ENCODE measurements at places on chromosomes 12 and 14.

DNA sequence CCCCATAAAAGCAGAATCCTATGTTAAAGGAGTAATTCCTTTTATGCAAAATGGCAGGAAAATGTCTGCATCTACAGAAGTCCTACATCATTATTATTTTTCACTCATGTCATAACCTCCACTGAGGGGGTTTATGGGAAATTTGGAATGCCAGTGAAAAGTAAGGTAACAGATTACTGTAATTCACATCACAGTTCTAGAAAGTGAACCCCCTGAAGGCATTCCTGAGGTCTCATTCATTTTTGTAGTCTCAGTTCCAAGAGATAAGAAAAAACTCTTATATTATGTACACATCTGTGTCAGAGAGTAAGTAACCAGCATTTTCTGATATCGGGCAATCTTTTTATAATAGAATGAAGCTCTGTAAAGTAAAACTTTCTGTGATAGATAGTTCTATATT lies 28.8 kb upstream of the BCAT1 start:
- no peak for DNase-seq

GRCh38 chr12:76685246-76685678 lies 78.7 kb upstream of the ZDHHC17 start:
- DNase-seq = no peak

GRCh38 chr12:123075646-123076171 lies 75.2 kb downstream of the PITPNM2 start:
- DNase-seq = peak; percentile 51

DNA sequence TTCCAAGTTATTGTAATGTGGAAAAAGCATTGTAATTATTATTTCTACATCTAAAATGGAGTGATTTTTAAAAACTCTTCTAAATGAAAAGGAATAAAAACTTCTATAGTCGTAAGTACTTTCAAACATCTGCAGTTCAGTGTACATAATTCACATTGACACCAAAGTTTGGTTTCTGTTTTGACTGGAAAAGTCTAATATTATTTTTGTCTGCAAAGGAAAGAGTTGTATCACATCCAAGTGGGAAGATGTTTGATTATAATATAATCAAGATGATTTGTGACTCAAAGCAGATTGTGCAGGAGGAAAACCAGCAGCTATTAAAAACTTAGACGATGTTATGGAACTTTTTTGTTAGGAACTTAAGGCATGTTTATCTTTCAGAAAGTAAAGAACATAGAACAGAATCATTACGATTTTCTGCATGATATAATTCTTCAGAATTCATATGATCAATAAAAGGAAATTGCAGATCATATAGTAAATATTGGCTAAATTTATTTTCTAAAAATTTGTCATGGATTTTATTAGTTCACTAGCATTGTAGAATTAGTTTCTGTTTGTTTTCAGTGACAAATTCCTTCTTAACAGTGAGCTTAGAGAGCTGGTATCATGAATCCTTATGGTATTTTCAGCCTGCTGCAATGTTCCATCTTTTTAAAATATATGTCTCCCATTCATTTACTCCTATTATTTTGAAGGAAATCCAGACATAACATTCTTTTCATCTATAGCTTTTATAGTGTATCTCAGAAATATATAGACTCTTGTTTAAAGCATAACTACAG lies 145.8 kb downstream of the MIPOL1 start:
- DNase-seq = no peak

- DNase-seq = peak; percentile 31
Observed at GRCh38 chr12:123076604-123077297, 74.1 kb downstream of the PITPNM2 start.

- DNase-seq = no peak
Observed at GRCh38 chr12:131087302-131087818, 133.7 kb downstream of the ADGRD1 start.

- no peak for DNase-seq
Observed at GRCh38 chr12:26125400-26126339, 833 bp upstream of the BHLHE41 start.

DNA sequence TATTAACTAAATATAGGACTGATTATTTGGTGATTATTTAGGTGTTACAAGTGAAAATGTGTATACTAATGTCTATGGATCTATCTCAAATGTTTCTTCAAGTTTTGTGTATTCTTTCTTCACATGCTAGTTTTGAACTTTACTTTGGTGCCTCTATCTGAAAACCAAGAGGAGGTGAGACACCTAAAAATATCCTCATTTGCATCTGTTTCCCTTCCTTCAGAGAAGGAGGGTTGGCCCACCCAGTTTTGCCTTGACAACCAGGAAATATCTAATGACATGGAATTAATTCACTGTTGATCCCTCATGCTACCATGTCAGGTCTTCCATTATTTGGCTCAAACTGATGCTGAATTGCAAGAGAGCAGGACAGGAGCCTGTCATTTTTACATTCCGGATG lies 500.4 kb downstream of the NELL2 start:
- no peak for DNase-seq

- DNase-seq = no peak
Observed at GRCh38 chr12:10607885-10608458, 5.4 kb downstream of the MAGOHB start.

GRCh38 chr12:129868575-129868974 lies 35.2 kb downstream of the TMEM132D start:
- no peak for DNase-seq

GRCh38 chr14:24921903-24922302 lies 128.0 kb downstream of the STXBP6 start:
- no peak for DNase-seq

- DNase-seq = no peak
Observed at GRCh38 chr14:86770186-86770585, 1222.8 kb downstream of the GALC start.

GRCh38 chr12:30794591-30795409 lies 40.0 kb upstream of the CAPRIN2 start:
- no peak for DNase-seq

- no peak for DNase-seq
Observed at GRCh38 chr14:55249423-55249822, 21.8 kb upstream of the FBXO34 start.

DNA sequence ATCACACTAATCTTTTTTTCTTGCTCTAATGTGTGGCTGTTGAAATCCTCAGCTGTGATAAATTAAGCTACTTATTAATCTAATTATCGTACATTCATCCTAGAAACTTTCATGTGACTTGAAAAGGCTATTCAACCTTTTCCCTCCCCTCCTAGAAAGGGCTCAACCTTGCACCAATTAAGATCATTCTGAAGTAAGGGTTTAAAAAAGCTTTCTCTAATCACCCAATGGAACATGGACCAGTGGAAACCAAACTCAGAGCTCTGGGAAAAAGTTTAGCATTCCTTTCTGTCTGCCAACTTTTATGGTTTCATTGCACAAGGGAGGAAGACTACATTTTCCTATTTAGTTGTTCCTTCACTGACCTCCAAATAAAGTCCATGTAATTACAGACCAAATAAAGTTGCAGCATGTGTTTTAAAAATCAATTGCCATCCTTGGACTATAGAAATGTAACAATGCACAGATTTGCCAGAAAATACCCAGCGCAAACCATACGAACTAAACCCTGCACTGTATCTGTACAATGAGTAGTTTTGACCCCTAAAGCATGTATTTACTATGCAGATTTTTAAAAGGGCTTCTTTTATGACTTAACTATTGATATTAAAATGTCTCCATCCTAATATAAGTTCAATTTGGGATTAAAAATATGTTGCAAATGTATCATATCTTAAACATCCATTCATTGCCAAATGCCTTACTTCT lies 142.6 kb upstream of the OTX2 start:
- no peak for DNase-seq

DNA sequence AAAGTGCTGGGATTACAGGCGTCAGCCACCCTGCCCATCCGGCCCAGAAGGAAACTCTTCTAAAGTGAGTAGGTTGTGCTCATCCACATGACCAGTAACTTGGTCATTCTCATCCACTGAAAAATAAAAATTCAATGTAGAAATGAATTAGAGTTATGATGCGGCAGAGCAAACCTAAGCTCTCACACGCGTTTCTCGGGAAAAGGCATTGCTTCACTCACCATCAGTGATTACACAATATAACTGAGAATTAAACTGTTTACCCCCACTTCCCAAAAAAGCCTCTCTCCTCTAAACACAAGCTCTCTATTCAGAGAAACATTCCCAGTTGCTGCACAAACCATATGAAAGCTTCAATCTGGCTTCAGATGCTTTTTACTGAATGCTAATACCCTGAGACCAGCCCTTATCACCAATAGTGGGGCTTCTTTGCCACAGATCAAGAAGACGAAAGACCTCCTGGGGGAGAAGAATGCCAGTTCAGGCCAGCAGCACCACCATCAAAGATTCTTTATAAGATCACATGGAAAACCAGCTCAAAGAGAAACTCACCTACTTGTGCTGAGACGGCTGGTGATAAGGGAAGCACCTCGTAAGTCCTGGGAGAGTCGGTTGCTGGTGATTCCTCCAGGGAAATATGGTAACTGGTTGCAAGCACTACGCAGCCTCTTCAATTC lies 121.5 kb upstream of the SFSWAP start:
- no peak for DNase-seq

DNA sequence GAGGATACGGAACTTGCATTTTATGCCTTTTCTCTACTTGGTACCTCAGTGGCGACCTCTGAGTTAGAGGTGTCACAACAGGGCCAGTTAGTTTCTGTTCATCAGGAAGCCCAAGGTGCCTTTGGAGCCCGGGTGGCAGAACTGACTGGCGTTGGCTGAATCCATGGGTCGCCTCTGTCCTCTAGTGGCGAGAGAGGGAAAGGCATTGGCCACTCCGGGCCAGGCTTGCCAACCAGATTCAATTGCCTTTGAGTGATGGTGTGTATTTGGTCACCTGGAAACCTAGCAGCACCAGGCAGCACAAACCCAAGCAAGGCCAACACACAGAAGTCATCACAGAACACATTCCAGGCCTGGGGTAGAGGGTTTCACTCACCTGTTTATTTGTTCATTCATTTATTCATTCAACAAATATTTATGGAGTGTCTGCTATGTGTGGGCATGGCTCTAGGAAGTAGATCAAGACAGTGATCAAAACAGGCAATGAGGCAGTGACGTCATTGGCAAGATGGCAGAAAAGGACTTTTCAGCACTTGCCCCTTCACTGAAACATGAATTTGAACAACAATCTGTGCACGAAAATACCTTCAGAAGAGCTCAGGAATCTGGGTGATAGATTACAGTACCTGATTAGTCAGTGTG lies 40.5 kb upstream of the KCNA5 start:
- DNase-seq = no peak

DNA sequence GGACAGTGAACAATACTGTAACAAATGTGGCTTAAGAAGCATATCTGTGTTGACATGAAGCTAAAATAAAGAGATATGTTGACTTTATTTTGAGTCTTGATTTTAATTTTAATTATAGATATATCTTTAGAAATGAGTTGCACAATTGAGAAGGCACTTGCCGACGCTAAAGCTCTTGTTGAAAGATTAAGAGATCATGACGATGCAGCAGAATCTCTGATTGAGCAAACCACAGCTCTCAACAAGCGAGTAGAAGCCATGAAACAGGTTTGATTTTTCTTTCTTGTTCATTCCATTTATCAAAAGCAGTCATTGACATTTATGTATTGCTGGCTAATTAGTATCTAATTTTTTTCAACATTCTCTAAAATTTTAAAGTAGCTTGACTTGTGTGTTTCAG lies 15.8 kb downstream of the FGFR1OP2 start:
- no peak for DNase-seq

DNA sequence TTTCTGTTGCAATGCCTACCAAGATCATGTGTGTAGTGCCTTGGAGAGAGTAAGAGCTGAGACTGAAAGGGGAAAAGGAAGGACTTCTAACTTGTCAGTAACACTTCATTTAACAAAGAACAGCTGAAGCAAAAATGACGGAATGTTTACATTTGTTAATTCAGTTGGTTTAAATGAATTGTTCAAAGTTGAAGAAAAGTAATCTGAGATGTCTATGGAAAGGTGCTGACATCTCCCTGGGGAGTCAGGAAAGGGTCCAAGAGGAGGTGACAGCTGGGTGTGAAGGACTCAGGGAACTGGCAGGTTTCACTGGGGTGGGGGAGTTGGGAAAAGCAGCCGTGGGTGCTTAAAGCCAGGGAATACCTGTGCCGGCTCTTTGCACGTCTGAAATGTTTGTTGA lies 7.9 kb downstream of the TMEM63C start:
- no peak for DNase-seq

GRCh38 chr14:101584055-101584859 lies 23.0 kb downstream of the DIO3 start:
- DNase-seq = no peak

DNA sequence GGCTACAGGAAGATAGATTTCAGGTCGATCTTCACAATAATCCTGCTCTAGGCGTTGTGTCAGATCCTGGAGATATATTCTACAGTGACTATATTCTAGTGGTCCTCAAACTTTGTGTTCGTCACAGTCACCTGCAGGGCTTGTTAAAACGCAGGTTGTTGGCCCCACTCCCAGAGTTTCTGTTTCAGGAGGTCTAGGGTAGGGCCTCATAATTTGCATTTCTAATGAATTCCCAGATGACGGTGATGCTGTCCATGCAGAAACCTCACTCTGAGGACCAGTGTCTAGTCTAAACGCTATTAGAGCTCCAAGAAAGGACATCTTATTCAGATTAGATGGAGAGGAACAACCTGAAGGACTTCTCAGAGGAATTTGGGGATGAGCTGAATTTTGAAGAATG lies 13.2 kb upstream of the SLC6A13 start:
- no peak for DNase-seq

DNA sequence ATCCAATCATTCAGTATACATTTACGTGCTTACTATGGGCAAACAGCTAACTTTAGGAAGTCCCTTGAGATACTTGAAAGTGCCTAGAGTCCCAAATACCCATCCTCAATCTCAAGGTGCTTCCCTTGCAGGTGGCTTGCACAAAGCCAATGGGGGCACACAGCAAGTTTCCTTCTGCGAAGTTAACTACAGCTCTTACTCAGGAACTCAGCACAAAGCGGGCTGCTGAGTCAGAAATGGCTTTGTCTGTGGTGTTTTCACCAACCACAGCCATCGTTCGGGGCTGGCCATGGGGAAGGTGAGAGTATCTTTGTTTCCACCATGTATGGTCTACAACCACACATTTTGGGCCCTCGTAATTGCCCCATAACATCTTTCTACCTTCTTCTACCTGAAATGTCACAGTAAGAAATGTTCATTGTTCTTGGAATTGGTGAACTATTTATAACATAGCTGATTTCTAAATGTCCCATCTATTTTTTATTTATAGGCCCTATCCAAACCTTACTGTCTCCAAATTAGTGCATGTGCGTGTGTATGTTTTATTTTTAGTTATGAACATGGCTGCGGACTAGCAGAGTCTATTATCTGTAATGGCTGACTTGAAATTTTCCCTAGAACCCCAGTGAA lies 13.9 kb downstream of the MFAP5 start:
- DNase-seq = no peak

- DNase-seq = no peak
Observed at GRCh38 chr14:101774006-101774795, 12.7 kb downstream of the PPP2R5C start.
